Left renal pelvis (tissue), 4 donors: ENCODE measurements at places on chromosomes 16 and 17. TPM values are rescaled to one million over a fixed set of nuclear protein-coding genes. Genes with fewer than 3 reads are reported as not detected.

Gene NKD1
- polyA plus RNA-seq, result 11.3 TPM

Gene USP32
- 42.8 TPM for polyA plus RNA-seq

Gene KRT31
- polyA plus RNA-seq, result 0.08 TPM

Gene EPOP
- 1.6 TPM for polyA plus RNA-seq

Gene SPATA32
- polyA plus RNA-seq, result 0.41 TPM

Gene CEP20
- 38.8 TPM for polyA plus RNA-seq

Gene PRSS36
- polyA plus RNA-seq, result 0.73 TPM

Gene C16orf92
- polyA plus RNA-seq, result not detected

Gene MYH3
- 2.1 TPM for polyA plus RNA-seq

Gene TBC1D3C
- polyA plus RNA-seq, result not detected

Gene CACNG3
- not detected for polyA plus RNA-seq

GRCh38 chr16:30459456-30459855 is 13.1 kb upstream of the ITGAL start:
- no peak for DNase-seq

DNA sequence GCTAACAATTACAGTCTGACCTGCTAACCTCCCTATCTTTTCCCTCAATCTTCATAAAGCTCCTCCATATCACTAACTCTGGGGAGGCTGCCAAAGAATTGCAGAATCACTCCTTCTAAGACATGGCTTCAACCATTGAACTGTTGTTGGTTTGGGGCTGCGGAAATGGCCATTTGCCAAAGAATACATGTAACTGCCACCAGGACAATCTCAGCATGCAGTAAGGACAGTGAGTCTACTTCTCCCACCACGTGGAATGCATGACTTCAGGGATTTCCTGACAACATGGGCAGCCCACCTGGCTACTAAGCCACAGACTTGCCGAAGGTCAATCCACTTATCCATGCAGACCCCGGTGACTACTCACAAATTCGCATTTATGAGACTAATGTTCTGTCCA is 104.3 kb upstream of the NUDT7 start:
- no peak for DNase-seq

DNA sequence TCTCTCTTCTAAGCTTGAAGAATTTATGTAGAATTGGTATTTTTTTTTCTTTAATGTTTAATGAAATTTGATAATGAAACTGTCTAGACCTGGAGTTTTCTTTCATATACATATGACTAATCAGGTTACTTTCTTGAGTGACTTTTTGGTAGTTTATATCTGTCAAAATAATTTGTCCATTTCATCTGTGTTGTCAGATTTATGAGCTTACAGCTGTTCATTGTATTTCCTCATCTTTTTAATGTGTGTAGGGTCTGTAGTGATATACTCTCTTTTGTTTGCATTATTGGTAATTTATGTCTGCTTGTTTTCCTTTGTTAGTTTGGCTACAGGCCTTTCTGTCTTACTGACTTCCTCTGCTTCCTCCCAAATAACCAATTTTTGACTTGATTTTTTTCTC is 55.7 kb downstream of the TAOK1 start:
- no peak for DNase-seq

- no peak for DNase-seq
Measured at GRCh38 chr17:74119965-74120364, 83.5 kb upstream of the RPL38 start.

- DNase-seq, result no peak
Measured at GRCh38 chr17:82845163-82845807, 5.5 kb upstream of the ZNF750 start.

- DNase-seq, result no peak
Measured at GRCh38 chr16:57676553-57677085, 8.5 kb downstream of the ADGRG3 start.

DNA sequence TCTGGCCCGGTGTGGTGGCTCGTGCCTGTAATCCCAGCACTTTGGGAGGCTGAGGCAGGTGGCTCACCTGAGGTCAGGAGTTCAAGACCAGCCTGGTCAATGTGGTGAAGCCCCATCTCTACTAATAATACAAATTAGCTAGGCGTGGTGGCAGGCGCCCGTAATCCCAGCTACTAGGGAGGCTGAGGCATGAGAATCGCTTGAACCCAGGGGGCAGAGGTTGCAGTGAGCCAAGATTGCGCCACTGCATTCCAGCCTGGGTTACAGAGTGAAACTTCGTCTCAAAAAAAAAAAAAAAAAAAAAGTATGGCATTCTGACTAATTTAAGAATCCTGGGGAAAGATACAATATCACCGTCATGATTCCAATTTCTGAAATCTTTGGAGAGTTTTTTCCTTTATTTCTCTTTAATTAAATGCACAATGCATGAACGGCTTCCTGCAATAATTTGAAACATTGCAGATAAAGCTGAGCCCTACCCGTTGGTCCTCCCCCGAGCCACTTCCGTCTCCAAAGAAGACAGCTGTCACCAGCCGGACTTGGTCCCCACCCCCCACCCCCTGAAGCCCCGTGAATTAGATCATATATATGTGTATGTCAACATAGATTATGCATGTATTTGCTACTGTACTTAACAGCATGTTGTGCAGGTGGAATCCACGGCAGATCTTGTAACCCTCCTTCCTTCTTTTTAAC is 142.6 kb upstream of the PLCG2 start:
- no peak for DNase-seq

GRCh38 chr16:81723098-81723723 is 55.9 kb upstream of the PLCG2 start:
- peak; percentile 72 for DNase-seq

DNA sequence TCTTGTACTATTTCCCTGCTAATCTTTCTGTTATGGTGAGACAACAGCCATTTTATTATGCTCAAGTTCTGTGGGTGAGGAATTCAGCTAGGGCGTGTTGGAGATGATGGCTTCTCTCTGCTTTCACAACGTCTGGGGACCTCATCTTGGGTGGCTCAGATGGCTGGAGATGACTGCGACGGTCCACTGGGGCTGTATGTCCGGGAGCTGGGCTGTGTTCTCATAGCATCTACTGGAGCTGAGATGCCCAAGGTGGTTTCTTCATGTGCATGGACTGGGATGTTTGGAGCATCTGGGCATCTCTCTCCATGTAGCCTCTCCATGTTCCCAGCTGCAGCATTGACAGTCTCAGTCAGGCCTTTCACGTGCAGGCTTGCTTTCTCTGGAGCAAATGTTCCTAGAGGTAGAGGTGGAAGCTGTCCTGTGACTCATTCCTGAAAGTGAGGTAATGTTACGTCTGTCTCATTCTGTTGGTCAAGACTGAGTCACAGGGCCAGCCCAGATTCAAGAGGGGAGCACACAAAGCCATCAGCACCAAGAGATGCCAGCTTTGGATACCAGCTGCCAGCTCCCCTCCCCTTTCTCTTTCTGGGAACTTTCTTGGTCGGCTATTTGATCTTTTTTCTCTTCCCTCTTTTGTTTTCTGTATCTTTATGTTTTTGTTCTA is 96.2 kb downstream of the RAP1GAP2 start:
- DNase-seq, result no peak

DNA sequence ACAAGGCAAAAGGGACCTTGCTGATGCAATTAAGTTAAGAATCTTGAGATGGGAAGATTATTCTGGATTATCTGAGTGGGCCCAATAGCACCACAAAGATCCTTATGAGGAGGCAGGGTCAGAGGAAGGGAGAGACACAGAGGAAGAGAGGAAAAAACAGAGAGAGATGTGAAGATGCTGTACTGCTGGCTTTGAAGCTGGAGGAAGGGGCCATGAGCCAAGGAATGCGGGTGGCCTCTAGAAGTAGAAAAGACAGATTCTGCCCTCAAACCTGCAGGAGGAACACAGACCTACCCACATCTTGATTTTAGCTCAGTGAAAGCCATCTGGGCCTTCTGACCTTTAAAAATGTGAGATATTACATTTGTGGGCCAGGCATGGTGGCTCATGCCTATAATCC is 8.1 kb upstream of the CPSF4L start:
- no peak for DNase-seq

- no peak for DNase-seq
Measured at GRCh38 chr17:5719976-5720375, 135.7 kb upstream of the NLRP1 start.

GRCh38 chr17:46925185-46925868 is 2.4 kb downstream of the GOSR2 start:
- no peak for DNase-seq

GRCh38 chr17:64781810-64782555 is 119.9 kb upstream of the SMURF2 start:
- no peak for DNase-seq

GRCh38 chr17:36144014-36144413 is 32.4 kb downstream of the TBC1D3B start:
- no peak for DNase-seq

GRCh38 chr16:56613706-56614105 is 5.3 kb downstream of the MT2A start:
- DNase-seq, result no peak

- DNase-seq, result no peak
Measured at GRCh38 chr17:43449470-43450248, 34.1 kb upstream of the DHX8 start.

DNA sequence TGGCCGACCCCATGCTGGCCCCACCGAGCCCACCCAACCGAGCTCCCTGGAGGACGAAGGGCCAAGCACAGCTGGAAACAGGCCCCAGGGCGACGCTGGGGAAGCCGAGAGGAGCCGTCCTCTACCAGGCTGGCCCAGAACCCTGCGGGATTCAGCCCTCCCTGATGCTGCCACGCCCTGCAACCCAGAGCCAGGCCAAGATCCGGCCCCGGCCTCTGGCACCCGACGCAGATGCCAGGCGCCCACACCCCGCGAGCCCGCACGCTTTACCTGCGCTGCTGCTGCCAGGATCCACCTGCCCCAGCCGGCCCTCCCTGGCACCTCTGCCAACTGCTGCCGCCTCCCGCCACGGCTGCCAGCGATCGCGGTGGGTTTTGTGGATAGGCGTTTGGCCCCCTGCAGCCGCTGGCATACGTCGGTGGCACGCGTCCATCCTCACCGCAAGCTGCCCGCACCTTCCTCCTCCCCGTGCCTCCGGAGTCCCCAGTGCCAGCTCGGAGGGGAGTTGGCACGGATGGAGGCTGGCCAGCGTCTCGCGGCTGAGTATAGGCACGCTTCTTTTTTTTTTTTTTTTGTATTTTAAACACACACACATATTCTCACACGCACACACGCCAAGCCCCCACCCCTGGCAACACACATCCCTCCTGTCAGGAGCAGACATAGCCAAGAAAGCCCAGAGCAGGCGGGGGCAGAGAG is 41.3 kb upstream of the ACSF3 start:
- DNase-seq, result no peak

DNA sequence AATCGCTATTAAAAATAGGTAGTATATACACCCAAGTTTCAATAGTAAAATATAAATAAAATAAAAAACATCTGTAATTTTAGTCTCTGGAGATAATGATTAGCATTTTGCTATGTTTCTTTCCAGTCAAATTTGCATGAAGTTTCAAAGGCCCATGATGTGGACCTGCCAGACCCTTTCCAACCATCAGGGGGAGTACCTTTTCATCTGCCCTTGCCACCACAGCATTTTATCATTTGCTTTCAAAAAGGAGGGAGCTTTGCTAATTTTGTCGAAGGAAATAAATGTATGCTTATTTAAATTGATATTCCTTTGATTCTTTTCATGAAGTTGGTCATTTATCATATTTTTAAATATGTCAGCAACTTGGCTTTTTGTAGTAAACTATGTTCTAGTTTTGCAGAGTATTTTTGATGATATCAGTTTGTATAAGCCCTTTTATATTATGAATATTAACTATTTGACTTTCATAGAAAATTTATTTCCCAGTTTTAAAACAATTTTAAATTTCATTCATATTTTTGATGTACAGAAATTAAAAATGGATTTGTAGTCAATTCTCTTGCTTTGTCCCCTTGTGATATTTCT is 115.2 kb upstream of the NETO2 start:
- no peak for DNase-seq

- no peak for DNase-seq
Measured at GRCh38 chr17:60534010-60534555, 8.0 kb upstream of the APPBP2 start.

- DNase-seq, result no peak
Measured at GRCh38 chr16:85330694-85331188, 218.5 kb upstream of the CIBAR2 start.

GRCh38 chr16:67301080-67301782 is 21.9 kb downstream of the PLEKHG4 start:
- no peak for DNase-seq

DNA sequence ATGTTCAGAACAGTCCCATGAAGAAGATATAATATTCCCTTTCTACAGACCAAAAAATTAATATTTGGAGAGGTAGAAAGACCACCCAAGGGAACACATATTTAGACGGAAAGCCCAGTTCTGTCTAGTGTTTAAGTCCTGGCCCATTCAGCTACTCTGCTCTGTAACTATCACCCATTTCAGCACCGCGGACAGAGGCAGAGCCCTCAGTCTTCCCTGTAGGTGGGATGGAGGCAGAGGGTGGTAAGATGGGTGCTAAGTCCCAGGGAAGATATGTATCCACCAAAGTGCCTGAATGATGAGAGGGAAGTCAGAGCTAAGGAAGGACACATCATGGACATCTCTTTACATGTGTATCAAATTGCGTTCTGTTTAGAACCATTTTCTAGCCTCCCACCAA is 27.8 kb upstream of the C16orf78 start:
- DNase-seq, result no peak

DNA sequence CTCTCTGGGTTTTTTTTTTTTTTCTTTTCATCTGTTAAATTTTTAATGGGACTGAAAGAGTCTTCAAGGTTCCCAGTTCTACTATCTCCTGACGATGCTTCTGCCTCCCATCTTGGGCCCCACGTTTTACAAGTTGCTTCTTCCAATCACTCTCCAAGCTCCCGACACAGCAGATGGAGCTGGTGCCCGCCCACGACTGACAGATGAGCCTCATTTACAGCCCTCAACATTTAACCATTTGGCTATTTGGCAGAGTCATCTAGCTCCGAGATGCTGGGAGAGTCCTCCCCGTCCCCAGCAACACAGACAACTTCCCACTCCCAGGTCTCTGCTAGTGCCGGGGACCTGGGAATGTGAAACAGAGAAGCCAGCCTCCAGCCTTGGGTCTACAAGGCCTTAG is 276.9 kb downstream of the SHISA9 start:
- DNase-seq, result no peak

DNA sequence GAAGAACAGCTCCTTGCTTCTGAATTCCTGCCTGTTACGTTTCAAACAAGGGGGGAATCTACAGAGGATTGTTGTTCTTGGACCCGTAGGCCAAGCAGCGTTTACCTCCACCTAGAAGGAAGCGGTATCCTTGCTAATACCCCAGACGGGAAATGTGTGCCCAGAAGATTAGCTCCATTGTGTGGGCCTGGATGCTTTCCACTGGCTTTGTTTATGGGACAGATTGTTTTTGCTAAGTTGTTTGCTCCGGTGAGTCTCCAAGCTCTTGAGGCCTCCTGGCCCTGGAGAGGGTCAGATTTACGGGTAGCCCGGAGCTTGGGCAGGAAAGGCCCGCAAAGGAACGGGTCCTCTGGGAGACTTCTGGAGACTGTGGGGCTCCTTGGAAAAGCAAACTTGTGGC is 28.4 kb upstream of the MRTFB start:
- DNase-seq, result no peak

DNA sequence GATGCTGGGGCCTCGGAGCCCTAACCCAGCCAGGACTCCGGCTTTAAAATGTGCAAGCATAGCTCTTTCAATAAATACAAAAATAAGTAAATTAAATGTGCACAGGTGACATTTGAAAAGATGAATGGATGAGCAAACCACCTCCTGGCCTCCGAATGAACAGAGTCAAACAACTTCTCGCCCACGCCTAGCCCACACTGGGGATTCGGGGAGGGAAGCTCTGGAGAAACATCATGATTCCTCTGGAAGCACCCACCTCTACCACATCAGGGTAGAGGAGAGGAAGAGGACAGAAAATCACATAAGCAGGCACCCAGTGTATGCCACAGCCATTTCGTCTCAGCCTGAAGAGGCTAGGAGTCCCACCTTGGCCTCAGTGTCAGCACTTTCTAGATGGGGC is 105.8 kb downstream of the SDK2 start:
- no peak for DNase-seq
